Trophoblast cell (in vitro differentiated cells and primary cell): ENCODE measurements at places on chromosomes 2 and 18.

DNA sequence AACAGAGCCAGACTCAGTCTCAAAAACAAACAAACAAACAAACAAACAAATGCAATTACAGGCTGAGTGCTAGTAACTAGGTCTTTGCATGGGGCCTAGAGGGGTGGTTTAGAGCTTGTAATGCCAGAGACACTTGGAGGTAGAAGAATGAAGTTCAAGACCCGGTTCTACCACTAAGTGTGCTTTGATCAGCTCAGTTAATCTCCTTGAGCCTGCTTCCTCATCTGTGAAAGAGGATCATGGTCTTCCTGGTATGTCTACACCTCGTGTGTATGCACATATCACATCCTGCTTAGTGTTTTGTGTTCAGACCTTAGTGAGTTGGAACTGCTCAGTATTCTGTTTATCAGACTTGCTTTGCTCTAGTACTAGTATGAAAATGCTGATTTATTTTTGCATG is 4.8 kb upstream of the ATP6V1C2 start:
- peak; percentile 76 for DNase-seq

GRCh38 chr2:120486441-120486840 is 140.5 kb downstream of the INHBB start:
- no peak for DNase-seq

GRCh38 chr18:13542520-13542847 is 183.9 kb downstream of the FAM210A start:
- no peak for DNase-seq

GRCh38 chr2:23843051-23843976 is 83.6 kb downstream of the ATAD2B start:
- no peak for DNase-seq

DNA sequence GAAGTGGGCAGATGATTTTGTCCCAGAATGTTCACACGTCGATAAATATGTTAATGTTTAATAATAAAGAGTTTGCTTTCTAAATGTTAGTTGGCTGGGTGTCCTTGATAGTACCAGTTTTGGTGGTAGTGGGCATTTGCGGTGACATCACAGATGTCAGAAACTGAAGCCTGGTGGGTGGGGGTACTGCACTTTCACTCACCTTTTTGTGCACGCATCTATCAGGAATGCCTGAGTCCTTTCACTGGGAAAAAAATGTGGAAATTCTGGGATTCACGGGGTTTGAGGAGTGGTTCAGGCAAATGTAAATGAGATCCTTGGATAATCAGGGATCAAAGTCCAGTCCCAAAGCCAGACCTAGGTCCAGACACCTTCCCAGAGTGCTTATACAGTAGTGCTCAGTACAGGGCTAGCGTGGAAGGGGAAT is 3.2 kb downstream of the EPAS1 start:
- no peak for DNase-seq

DNA sequence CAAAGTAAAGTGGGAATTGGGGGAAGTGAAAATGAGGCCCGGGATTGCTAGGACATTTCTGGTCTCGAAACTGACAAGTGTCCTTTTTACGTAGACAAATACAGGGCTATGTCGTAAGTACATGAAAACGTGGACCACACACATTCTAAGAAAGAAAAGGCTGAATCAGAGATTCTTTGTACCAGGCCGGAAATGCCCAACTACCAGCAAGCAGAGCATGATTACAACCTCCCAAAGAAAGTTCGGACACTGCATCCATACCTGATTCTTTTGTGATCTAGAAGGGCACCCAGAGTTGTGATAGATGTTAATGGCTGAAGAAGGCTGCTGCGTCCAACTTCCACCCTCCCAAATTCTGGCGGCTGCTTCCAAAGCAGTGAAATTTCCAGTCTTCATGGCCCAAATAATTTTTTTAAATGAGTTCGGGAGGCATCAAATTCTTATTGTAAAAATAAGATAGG is 1.7 kb downstream of the RBMS1 start:
- DNase-seq = peak; percentile 47

DNA sequence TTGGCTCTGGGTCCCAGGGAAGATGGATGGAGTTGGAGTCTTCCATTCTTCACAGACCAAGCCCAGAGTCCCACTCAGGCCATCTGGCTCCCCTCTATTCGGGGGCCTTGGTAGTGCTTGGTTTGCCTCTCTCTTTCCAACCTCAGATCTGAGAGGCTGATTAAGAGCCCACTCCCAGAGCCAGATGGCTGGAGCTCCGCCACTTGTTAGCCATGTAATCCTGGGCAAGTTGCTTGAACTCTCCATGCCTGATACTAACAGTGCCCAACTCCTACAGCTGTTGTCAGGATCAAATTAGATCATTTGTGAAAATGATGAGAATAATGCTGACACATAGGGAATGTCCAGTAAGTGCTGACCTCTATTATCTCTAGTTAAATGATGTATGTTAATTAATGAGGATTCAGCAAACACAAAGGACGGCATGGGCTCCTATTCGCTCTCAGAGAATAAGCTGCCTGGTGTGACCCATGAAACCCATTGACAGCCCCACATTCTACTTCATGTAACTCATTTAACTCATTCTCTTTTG is 46.6 kb upstream of the SLC14A1 start:
- DNase-seq = no peak

GRCh38 chr18:44238454-44238853 is 442.2 kb upstream of the SETBP1 start:
- DNase-seq = peak; percentile 7

GRCh38 chr18:10518595-10519255 is 7.1 kb upstream of the NAPG start:
- DNase-seq = peak; percentile 31

DNA sequence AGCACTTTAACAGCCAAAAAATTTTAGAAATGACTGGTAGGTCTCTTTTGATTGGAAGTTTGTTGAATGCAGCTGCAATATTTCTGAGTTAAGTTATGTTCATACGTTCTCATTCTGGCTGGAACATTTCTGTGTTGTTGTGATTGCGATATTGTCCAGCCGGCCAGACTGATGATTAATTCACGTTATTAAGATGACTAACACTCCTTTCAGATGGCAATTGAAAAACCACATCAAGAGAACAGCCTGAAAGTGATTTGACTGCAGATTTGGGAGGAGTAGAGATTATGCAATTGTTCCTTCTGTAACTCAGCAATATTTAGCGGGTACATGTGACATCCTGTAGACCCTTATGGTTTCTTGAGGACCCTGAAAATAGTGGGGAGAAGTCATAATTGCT is 133.7 kb downstream of the FBXO15 start:
- peak; percentile 73 for DNase-seq

- peak; percentile 82 for DNase-seq
These were observed 258.1 kb downstream of the LNPK start for GRCh38 chr2:175744000-175744399.

DNA sequence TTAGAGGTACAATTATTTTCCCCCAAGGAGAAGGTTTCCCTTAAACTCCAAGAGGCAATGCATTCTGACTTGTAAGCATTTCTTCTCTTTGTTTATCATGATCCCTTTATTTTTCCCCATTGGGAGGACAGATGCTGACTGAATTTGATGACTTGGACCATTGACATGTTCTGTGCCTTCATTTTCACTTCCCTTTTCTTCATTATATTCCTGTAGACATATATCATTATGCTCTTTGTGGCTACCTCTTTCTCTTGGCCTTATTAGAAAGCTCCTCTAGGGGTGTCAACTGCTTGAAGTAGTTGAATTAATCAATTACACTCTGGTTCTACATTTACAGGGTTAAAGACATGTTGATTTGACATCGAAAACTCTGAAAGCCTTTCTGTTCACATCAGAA is 330.0 kb upstream of the DCC start:
- DNase-seq = no peak

DNA sequence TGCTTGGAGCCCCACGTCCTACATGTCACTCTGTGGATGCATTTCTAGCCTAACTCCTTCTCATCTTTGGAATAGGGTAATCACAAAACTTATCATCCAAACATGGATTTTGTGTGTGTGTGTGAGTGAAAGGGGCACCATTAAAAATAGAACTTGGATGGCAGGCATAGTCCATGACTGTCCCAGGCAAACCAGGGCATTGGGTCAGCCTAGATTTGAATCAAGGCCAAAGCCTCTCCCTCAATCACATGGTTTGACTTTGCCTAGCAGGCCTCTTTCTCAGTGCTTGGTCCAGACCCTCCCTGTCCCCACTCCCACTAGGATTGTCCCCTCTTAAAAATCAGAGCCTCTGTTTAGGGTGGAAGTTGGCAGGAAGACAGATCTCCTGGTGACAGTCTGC is 67.4 kb upstream of the BCL2L11 start:
- DNase-seq = no peak

GRCh38 chr18:27136208-27136535 is 48.9 kb downstream of the CHST9 start:
- no peak for DNase-seq

- DNase-seq = no peak
These were observed 6.7 kb downstream of the ASB3 start for GRCh38 chr2:53780056-53780455.

DNA sequence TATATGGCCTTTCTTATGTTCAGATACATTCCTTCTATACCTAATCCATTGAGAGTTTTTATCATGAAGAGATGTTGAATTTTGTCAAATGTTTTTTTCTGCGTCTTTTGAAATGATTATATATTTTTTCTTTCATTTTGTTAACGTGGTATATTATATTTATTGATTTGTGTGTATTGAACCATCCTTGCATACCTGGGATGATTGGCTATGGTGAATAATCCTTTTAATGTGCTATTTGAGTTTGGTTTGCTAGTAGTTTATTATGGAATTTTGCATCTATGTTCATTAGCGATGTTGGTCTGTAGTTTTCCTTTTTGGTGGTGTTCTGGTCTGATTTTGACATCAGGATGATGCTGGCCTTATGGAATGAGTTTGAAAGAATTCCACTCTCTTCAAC is 11.8 kb downstream of the IL36G start:
- DNase-seq = no peak

- DNase-seq = no peak
These were observed 678 bp upstream of the UBE2E3 start for GRCh38 chr2:180979749-180980105.

- DNase-seq = no peak
These were observed 51.0 kb downstream of the AQP12A start for GRCh38 chr2:240742602-240743095.

- DNase-seq = peak; percentile 42
These were observed 55.2 kb downstream of the RASGRP3 start for GRCh38 chr2:33531549-33532059.

DNA sequence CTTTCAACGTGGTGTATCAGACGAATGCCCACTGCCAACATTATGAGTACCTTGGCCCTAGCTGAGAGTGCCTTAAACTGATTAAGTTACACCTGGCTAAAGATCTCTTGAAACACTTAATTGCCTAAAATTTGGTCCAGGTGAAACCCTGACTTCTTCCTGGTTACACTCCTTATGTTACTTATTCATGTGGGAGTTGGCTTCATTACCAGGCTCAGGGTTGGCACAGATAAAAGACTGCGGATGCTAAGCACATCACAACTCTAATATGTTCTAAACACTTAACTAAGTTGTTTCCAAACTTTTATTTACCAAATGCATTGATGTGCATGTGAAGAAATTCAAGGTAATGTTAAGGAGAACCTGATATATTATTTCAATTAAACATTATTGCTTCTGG is 298.9 kb downstream of the TCF4 start:
- DNase-seq = no peak

GRCh38 chr18:12492907-12493306 is 85.2 kb downstream of the PRELID3A start:
- no peak for DNase-seq

GRCh38 chr2:46652514-46653170 is 173.3 kb downstream of the TMEM247 start:
- peak; percentile 51 for DNase-seq

DNA sequence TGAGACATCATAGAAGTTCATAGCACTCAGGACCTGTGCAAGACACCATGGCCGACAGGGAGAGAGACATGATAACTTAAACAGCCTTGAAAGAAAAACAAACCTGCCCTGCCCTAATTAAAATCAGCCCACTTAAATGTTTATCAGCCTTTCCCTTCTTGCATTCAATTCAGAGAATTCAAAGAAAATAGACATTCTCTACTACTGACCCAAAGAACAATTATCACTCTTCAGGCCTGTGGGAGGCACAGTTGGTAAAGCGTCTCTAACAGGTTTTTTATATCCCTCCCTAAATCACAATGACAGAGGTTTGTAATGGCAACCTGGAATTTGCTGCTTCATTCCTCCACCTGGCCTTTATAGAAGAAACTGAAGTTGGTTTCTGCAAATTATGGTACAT is 1.7 kb downstream of the CDK15 start:
- no peak for DNase-seq

DNA sequence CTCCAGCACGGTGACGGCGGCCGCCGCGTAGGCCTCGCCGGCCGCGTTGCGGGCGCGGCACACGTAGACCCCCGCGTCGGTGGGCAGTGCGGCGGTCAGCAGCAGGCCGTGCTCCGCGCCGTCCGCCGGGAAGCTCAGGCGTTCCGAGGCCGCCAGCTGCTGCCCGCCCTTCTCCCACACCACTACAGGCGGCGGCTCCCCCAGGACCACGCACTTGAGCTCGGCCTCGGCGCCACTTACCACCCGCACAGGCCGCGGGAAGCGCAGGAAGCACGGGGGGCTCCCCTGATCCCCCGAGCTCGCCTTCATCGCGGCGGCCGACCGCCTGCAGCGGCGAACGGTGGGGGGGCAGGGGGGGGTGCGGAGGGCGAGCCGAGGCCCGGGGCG is 422 bp downstream of the OBSL1 start:
- DNase-seq = no peak

DNA sequence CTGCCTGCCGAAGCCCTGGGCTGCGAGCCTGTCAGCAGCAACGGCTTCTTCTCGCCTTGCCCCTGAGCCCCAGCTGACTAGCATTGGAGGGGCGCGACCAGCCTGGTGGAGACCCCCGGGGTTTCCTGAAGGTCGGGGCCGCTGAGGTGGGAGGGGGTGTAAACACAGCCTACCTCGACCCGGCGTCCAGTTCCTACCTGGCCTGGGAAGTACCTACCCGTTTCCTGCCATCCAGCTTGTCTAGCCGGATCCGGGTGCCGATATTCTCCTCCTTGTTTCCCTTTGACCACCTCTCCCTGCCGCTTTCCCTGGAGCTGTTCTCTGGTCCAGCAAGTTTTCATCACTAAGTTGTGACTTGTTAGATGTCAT is 511 bp downstream of the MOB4 start:
- peak; percentile 95 for DNase-seq

- no peak for DNase-seq
These were observed 24.4 kb downstream of the CRYGD start for GRCh38 chr2:208099682-208100470.

- no peak for DNase-seq
These were observed 965 bp downstream of the SIX3 start for GRCh38 chr2:44942304-44943030.

- peak; percentile 56 for DNase-seq
These were observed 79.4 kb upstream of the TCF7L1 start for GRCh38 chr2:85053802-85054201.

GRCh38 chr18:3599861-3600260 is 149.9 kb downstream of the TGIF1 start:
- no peak for DNase-seq

DNA sequence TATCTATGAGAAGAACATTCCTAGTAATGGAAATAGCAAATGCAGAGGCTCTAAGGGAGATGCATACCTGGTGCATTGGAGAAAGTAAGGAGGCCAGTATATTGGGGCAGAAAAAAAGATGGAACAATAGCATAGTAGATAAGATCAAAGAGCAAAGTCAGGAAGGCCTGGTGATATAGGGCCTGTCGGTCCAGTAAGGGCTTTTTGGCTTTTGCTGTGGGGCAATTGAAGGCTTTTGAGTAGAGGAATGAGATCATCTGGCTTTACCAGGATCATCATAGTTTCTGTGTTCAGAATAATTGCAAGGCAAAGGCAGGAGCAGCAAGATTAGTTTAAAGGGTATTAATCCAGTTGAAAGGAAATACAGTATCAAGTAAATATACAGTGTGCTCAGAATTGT is 111.8 kb downstream of the EHBP1 start:
- no peak for DNase-seq

- DNase-seq = no peak
These were observed 281.9 kb downstream of the ZEB2 start for GRCh38 chr2:144237830-144238627.
